Peyer's patch (tissue), 4 donors: ENCODE measurements at places on chromosomes 4 and X. TPM values are rescaled to one million over a fixed set of nuclear protein-coding genes. Genes with fewer than 3 reads are reported as not detected.

Gene NSDHL
- 77.2 TPM for total RNA-seq

Gene UGT2B10
- total RNA-seq = not detected

Gene IDUA
- 86.7 TPM for total RNA-seq

GRCh38 chr4:118834960-118835569, 861 bp downstream of the SEC24D start:
- peak overlapping the region; percentile 99 for H3K27ac ChIP-seq
- H3K4me1 ChIP-seq = peaks cover 5% of the 10 kb centered on the region
- DNase-seq = peak; percentile 87
- H3K36me3 ChIP-seq = peaks cover 23% of the 10 kb centered on the region
- no peaks in the 10 kb centered on the region for H3K27me3 ChIP-seq

DNA sequence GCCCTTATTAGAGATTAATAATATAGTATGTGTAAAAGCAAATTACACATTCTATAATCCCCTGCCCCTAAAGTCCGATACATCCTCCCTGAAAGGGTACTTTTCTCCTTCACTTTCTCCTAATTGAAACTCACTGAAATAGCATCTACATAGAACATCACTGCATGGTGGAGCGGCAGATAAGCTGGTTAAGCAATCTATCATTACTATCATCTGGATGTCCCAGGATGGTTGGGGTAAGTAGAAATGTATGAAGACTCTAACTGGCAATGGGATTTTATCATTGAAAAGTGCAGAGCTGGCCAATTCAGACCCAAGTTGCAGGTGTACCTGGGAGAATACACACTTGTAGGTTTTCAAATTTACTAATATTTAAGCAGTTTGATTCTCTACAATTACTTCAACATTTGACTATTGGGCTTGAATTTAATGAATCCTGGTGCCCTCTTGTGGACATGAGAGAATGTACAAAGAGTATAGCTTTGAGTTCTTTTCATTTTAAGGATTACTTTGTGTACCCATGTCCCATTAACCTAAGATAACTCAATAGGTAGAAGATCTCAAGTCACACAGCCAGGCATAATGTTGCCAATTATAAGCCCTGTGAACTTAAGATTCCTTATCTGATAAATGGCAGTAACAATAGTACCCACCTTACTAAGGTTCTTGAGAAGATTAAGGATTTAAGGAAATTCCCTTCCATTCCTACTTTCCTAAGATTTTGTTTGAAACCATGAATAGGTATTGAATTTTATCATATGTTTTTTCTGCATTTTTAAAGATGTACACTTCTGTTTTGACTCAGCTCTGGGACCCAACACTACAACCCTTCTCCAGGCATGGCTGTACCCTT, 69.8 kb downstream of the SHROOM3 start:
- no peaks in the 10 kb centered on the region for H3K27me3 ChIP-seq
- no peak overlapping the region for H3K4me3 ChIP-seq
- no peaks in the 10 kb centered on the region for H3K4me1 ChIP-seq
- no peaks in the 10 kb centered on the region for H3K36me3 ChIP-seq
- no peak for DNase-seq

- H3K27ac ChIP-seq = peak overlapping the region; percentile 45
- no peaks in the 10 kb centered on the region for H3K27me3 ChIP-seq
- no peaks in the 10 kb centered on the region for H3K36me3 ChIP-seq
- no peak overlapping the region for H3K4me3 ChIP-seq
- no peak for DNase-seq
Measured at GRCh38 chrX:17592117-17592516, 145.2 kb upstream of the SCML1 start.

GRCh38 chr4:55004831-55005230, 120.6 kb downstream of the KDR start:
- no peaks in the 10 kb centered on the region for H3K4me1 ChIP-seq
- H3K36me3 ChIP-seq = no peaks in the 10 kb centered on the region
- no peaks in the 10 kb centered on the region for H3K27me3 ChIP-seq
- DNase-seq = no peak
- no peak overlapping the region for H3K4me3 ChIP-seq

DNA sequence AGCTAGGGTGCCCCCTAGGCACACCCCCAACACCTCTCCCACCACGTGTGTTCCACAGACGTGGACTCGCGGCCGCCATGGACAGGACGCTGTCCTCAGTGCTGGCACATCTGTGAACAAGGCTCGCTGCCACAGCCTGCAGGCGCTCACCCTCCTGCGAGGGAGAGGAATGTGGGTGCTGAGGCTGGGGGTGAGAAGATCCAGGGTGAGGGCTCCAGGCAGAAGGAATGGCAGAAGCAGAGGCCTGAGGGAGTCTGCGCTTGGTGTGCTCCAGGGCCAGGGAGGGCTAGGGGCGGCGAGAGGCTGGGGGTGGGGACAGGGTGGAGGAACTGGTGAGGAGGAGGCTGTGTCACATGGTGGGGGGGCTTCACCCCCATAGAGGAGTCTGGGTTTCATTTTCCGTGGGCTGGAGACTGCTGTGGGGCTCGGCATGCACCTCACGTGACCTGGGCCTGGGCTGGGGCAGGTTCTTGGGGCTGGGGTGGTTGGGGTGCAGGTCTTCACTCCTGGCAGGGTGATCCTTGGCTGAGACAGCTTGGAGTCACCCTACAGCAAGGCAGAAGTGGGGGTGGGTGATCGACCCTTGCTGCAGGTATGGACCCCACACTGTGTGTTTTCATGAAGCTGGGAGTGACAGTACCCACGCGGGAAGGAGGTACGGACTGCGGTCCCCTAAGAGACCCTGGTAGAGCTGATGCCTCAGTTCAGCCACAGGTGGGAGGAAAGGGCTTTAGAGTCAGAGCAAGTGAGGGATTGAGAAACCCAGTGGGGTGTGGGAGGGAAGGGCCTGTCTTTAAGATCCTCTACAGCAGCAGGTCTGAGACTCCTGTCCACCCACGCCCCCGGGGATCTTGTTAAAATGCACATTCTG, 103.7 kb downstream of the PSAPL1 start:
- H3K36me3 ChIP-seq = no peaks in the 10 kb centered on the region
- DNase-seq = no peak
- no peak overlapping the region for H3K27ac ChIP-seq
- H3K4me1 ChIP-seq = no peaks in the 10 kb centered on the region

GRCh38 chr4:138107023-138107422, 135.1 kb downstream of the SLC7A11 start:
- no peaks in the 10 kb centered on the region for H3K36me3 ChIP-seq
- no peaks in the 10 kb centered on the region for H3K27me3 ChIP-seq
- H3K4me1 ChIP-seq = no peaks in the 10 kb centered on the region
- no peak overlapping the region for H3K4me3 ChIP-seq
- H3K27ac ChIP-seq = no peak overlapping the region

GRCh38 chrX:129577877-129578276, 37.8 kb downstream of the OCRL start:
- no peak overlapping the region for H3K4me3 ChIP-seq
- no peak for DNase-seq

DNA sequence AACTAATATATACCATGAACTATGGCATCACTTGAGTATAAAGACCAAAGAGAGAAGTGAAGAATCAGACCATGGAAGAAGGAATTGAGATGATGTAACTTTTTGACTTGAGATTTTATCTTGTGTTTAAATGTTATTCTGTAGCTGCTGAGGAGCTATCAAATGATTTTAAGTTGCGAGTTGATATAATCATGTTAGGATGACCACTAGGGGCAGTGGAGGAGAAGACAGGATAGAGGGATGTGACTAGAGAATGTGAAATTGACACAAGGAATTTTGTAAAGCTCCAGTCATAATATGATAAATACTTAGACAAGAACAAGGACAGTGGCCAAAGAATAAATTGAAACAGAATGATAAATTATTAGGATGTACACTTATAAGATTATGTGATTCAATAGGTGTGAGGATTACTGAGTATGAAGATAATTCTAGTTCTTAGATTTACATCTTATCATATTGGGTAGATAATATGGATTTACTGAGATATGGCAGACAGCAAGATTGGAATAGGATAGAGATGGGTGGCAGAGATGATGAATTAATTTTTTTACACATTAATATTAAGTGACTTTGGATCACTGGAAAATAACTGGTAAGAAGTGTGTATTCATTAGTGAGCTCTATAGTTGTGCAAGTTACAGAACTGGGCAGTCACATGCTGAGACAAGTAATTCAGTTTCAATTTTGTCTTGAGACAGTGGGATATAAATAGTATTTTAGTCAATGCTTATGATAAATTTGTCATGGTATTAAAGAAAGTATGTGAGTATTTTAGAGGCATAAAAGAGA, 816.0 kb upstream of the PCDH10 start:
- no peaks in the 10 kb centered on the region for H3K27me3 ChIP-seq
- no peaks in the 10 kb centered on the region for H3K4me1 ChIP-seq
- H3K36me3 ChIP-seq = no peaks in the 10 kb centered on the region
- DNase-seq = no peak
- H3K27ac ChIP-seq = no peak overlapping the region
- no peak overlapping the region for H3K4me3 ChIP-seq

DNA sequence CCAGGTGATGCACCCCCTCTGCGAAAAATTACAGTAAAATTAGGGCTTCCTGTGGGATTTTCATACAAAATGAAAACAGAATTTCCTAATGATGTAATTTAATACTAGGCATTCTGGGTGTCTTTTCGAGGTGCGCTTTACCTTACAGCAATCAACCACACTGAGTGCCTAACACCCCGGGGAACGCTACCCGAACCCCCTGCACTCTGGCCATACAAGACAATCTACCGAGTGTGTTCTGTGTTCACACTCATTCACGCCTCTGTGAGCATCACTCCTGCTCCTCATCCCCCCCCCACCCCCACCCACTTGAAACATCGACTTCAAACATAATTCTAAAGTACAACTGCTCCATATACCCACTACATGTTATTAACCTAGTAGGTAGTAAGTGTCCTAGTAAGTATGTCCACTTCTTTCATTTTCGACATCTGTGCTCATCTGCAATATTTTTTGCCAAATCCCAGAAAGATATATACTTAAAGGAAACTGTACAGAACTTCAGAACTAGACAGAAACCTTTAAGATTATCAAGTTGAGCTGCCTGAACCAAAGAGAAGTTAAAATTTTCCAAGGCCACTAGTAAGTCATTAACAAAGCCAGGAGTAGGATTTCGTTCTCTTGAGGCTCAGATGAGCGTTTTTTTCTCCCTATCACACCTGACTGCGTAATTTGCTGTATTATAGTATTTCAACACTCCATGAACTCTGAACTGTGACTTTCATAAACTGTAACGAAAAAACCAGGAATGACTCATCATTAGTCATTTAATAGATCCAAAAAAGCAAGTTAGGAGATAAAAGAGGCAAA, 80.0 kb downstream of the FAT1 start:
- no peak overlapping the region for H3K4me3 ChIP-seq
- no peaks in the 10 kb centered on the region for H3K4me1 ChIP-seq
- no peak for DNase-seq
- H3K27ac ChIP-seq = no peak overlapping the region

DNA sequence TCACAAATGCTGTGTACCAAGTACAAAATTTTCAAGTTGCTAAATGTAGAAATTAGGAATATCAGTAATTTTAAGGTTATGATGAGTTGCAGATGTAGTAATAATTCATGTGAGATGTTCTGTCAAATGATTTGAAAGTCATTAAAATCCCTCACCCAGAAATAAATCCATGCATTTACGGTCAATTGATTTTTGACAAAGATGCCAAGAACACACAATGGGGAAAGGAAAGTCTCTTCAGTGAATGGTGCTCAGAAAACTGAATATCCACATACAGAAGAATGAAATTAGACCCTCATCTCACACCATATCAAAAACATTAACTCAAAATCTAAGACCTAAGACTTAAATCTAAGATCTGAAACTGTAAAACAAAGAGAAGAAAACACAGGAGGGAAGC, 12.9 kb upstream of the BMPR1B start:
- H3K27ac ChIP-seq = no peak overlapping the region
- H3K4me3 ChIP-seq = no peak overlapping the region
- H3K4me1 ChIP-seq = no peaks in the 10 kb centered on the region
- H3K27me3 ChIP-seq = no peaks in the 10 kb centered on the region
- no peaks in the 10 kb centered on the region for H3K36me3 ChIP-seq

DNA sequence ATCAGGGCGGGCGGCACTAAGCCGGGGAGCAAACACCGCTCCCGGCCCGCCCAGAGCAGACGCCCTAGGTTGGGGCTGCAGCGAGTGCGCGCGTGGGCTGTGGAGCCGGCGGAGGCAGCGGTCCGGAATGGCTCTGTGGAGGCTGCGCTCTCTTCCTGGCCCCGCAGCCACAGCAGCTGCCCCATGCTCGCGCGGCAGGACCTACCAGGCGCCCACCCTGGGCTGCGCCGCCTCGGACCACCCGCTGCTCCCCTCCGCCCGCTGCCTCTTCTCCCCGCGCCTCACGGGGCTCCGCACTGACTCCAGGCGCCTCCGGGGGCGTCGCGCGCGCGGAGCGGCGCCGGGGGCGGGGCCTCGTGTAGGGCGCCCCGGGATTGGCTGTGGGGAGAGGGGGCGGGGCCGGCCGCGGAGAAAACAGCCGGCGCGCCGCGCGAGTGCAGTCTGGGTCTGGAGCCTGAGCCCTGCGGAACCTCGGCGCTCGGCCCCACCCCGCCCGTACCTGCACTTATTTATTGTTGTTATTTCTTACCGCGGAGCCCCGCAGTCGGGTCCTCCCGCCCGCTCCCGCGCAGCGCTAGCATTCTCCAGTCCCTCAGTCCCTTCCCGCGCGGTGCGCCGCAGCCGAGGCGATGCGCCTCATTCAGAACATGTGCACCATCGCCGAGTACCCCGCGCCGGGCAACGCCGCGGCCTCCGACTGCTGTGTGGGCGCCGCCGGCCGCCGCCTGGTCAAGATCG, at the start of gene RASL11B:
Gene RASL11B (plus strand): TSS at position 439 of the 738 bp plus-strand sequence. CDS start 191 bp downstream, at position 630.
- peak within 1 kb of the TSS; percentile 73 for H3K4me3 ChIP-seq
- H3K27ac ChIP-seq = peak within 1 kb of the TSS; percentile 25
- DNase-seq = peak; percentile 89
- peaks cover 6% of the 10 kb centered on the region for H3K4me1 ChIP-seq
- no peaks in the 10 kb centered on the region for H3K36me3 ChIP-seq

DNA sequence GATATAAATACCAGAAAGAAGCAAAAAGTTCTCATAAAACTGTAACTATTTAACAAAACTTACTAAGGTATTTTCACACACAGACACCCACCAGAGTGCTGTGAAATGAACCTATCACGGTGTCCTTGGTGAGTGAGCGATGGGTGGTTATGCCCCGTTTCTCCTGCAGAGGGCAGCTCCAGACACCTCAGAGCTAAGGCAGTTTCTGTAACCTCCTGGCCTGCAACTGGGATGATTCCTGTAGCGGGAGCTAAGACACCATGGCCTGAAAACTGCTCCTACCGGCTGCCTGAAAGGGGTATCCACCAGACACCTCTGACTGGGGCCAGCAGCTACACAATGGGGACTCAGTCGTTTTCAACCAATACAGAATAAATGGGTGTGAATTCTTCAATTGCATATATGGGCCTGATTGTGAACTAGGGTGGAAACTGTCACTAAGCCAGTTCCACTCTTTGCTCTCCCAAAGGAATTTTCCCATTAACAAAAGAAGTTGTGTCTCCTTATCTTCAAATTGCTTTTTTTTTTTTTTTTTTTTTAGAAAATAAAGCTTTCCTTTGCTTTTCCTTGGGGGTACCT, 2375.8 kb upstream of the TENM3 start:
- no peak overlapping the region for H3K27ac ChIP-seq
- H3K4me3 ChIP-seq = no peak overlapping the region
- H3K4me1 ChIP-seq = no peaks in the 10 kb centered on the region
- H3K27me3 ChIP-seq = no peaks in the 10 kb centered on the region
